ENCODE measurements at places on chromosomes 4 and X. TPM values are rescaled to one million over a fixed set of nuclear protein-coding genes. Genes with fewer than 3 reads are reported as not detected.

DNA sequence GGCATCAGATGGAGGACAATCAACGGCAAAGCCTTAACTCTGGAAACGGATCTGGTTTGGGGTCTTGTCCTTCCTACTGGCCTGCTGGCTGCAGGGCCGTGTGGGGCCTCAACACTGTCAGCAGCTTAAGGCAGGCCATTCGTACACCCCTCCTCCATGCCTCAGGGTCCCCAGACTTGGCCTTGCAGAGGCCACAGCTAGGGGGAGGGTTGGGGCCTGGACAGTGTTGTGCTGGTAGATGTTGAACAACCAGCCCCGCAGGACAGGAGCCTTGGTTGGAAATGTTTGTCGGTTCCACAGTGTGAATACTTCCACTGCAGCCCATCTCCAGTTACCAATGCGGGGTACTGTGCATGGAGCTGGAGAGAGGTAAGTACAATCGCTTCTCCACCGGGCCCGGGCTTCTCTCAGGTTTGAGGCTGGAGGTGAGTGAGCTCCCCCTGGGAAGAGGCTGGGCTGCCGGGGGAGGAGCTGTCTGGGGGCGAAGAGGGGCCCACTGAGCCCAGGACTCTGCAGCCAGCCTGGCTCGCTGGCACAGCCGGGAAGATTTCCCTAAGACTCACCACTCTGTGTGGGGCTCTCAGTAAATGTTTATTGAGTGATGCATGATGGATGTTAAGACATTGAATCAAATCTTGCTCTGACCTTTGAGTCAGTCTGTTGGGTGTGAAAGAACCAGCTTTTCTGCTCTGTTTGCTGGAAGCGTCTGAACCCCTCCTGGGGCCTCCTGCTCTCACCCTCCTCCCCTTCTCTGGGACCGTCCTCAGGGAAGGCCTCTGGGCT lies 19.7 kb upstream of the GPR78 start:
- H3K27me3 ChIP-seq, result no peaks in the 10 kb centered on the region
- no peaks in the 10 kb centered on the region for H3K36me3 ChIP-seq
- no peak overlapping the region for H3K4me3 ChIP-seq
- no peak for DNase-seq
- H3K4me1 ChIP-seq, result peaks cover 5% of the 10 kb centered on the region
- H3K27ac ChIP-seq, result no peak overlapping the region

The ARHGAP36 gene
- total RNA-seq, result not detected

- H3K4me1 ChIP-seq, result no peaks in the 10 kb centered on the region
- H3K27ac ChIP-seq, result no peak overlapping the region
- no peak for DNase-seq
Observed at GRCh38 chrX:112368371-112368770, 285.8 kb upstream of the TRPC5 start.

The HTR2C gene
- total RNA-seq, result not detected

The TCP11X2 gene
- not detected for total RNA-seq

DNA sequence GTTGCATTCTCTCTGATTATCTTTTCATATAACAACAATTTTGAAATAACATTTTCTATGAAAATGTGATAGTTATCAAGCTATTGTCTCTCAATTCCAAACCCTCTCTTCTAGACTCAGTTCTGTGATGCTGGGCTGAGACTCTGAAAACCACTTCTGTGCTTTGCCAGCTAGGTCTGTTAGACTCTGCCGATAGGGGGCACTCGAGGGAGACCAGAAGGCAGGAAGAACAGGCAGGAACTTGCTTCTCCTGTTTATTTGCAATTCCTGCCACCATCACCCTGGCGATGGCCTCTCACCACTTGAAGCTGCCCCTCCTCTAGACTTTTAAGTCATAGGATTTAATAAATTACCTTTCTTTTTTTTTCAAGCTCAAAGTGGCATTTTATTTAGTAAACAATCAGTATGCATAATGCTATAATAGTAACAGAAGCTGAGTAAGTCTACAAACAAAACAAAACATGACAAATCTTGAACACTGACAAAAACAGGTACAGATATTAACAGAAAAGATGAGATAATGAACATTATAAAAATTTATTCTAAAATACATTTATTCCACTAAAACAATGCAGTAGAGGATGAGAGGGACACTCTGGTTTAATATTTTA lies 49.7 kb downstream of the RASL11B start:
- H3K4me1 ChIP-seq, result peaks cover 25% of the 10 kb centered on the region
- no peaks in the 10 kb centered on the region for H3K27me3 ChIP-seq
- H3K4me3 ChIP-seq, result no peak overlapping the region
- no peak overlapping the region for H3K27ac ChIP-seq
- no peaks in the 10 kb centered on the region for H3K36me3 ChIP-seq

DNA sequence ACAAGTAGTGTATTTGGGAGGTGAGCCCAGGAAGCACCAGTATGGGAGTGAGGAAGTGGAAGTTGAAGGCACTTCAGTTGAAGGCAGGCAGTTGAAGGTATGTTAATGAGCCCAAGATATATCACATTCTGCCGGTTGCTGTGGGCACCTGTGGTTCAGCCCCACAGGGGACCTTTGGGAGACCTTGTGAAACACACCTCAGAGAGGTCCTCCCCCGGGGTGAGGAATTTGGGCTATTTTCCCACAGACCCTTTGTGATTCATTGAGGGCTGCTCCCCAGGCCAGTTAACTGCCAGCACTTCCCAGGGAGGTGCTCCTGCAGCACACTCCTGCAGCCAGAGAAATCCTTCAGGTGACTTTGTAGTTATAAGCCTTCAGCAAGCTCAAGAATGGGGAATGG lies 45.9 kb downstream of the PTCHD1 start:
- H3K27me3 ChIP-seq, result peaks cover 9% of the 10 kb centered on the region
- H3K27ac ChIP-seq, result no peak overlapping the region
- no peak overlapping the region for H3K4me3 ChIP-seq
- H3K36me3 ChIP-seq, result no peaks in the 10 kb centered on the region
- H3K4me1 ChIP-seq, result peaks cover 5% of the 10 kb centered on the region

DNA sequence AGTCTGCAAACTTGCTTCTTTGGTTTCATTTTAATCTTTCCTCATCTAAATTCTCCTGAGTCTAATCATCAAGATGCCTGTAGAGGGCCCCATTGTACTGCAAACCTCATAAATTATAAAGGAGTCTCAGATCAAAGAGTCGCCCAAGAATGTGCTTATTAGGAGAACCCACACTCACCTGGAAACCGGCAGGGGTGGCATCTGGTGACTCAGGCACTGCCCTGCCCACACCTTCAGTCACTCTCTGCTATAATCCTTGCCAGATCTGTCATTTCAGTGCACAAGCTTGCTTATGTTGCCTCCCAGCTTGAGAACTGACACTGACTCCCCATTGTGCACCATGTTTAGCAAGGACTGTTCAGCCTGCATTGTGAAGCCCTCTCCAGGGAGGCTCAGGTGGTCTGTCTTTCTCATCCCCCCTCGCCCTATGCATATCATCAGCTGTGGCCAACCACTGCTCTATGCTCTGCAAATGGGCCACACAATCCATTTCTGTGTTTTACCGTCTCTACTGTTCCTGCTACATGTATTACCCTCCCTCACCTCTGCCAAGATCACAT lies 12.4 kb downstream of the EPGN start:
- peaks cover 31% of the 10 kb centered on the region for H3K27me3 ChIP-seq
- no peaks in the 10 kb centered on the region for H3K36me3 ChIP-seq
- H3K4me1 ChIP-seq, result peaks cover 9% of the 10 kb centered on the region
- DNase-seq, result no peak
- H3K4me3 ChIP-seq, result no peak overlapping the region
- H3K27ac ChIP-seq, result no peak overlapping the region

- DNase-seq, result no peak
- peaks cover 3% of the 10 kb centered on the region for H3K36me3 ChIP-seq
- H3K27ac ChIP-seq, result no peak overlapping the region
- no peak overlapping the region for H3K4me3 ChIP-seq
- H3K27me3 ChIP-seq, result peaks cover 3% of the 10 kb centered on the region
- no peaks in the 10 kb centered on the region for H3K4me1 ChIP-seq
Observed at GRCh38 chr4:1099684-1100335, 13.6 kb downstream of the RNF212 start.

DNA sequence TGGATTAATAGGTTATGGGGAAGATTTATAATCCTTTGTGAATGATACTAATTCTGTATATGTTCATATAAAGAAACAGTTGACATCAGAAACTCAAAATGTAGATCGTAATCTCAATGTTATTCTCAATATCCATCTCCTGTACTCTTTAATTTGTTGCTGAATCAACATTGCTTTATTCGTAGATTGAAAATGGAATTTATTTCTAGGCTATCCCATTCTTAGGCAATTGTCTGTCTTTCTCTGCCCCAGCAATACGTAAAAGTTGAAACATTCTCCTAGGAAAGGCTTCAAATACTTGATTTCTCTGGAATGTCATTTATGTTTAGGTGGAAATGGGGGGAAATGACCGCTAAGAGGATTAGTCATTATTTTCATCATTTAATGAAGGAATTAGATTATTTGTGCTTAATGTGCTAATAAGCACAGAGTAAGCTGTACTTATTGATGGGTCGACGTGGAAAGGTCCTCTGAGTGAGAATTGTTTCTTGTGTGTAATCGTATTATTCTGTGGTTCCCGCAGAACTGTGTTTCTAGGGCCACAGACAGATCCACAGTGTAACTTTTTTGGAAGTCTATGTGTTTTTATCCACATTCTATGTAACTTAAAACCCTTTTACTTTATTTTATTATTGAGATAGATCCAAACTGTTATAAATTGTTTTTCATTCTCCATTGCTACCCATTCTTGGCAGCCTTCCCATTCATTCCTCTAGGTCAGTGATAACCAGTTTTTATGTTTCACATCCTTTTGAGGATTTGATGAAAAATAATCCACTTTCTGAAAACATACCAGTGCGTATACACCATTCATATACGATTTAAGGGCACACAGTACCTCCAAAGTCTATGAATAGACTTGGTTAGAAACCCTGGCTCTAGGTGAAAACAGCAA lies 262.9 kb downstream of the ARHGAP10 start:
- no peaks in the 10 kb centered on the region for H3K27me3 ChIP-seq
- H3K27ac ChIP-seq, result peak overlapping the region; percentile 25
- peaks cover 15% of the 10 kb centered on the region for H3K36me3 ChIP-seq
- no peak for DNase-seq

- H3K4me1 ChIP-seq, result peaks cover 25% of the 10 kb centered on the region
- H3K4me3 ChIP-seq, result no peak overlapping the region
- no peak overlapping the region for H3K27ac ChIP-seq
- no peaks in the 10 kb centered on the region for H3K36me3 ChIP-seq
Observed at GRCh38 chr4:127509155-127509554, 123.6 kb upstream of the INTU start.

DNA sequence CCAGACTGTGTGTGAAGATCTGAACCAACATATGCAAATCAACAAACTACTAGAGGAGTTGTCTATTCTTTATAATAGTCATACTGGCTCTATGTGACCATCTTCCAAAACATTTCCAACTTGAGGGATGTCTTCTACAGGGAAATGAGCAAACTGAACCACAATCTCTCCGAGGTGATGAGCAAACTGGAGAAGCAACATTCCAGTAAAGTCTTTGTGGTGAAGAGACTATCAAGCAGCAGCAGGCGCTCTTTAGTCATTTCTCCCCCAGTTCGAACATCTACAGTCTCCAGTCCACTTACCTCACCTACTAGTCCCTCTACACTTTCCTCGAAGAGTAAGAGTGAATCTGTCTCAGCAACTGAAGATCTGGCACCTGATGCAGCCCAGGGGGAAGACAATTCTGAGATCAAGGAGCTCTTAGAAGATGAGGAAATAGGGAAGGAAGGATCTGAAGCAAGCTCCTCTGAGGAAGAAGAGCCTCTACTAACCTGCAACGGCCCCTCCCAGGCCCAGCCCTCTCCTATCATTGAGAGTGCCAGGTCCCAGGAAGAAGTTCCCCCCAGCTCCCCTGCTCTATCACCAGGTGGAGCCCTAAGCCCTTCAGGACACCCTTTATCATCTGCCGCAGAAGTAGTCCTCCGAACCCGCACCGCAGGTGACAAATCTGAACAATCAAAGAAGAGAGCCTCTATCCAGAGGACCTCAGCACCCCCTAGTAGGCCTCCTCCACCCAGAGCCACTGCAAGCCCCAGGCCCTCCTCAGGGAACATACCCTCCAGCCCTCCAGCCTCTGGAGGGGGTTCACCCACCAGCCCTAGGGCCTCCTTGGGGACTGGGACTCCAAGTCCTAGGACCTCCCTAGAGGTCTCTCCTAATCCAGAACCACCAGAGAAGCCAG lies 98.1 kb downstream of the HNRNPD start:
- DNase-seq, result no peak
- H3K36me3 ChIP-seq, result no peaks in the 10 kb centered on the region
- no peaks in the 10 kb centered on the region for H3K4me1 ChIP-seq
- H3K4me3 ChIP-seq, result no peak overlapping the region
- no peak overlapping the region for H3K27ac ChIP-seq

The PDHA1 gene
- 129 TPM for total RNA-seq

- H3K4me3 ChIP-seq, result no peak overlapping the region
- no peaks in the 10 kb centered on the region for H3K27me3 ChIP-seq
- DNase-seq, result no peak
- peaks cover 52% of the 10 kb centered on the region for H3K4me1 ChIP-seq
Observed at GRCh38 chr4:158778156-158778711, 9.4 kb downstream of the FNIP2 start.

GRCh38 chrX:93673056-93673868 lies at the start of gene NAP1L3:
Gene NAP1L3 (minus strand): TSS chrX:93673578. CDS start chrX:93673304, 274 bp downstream.
- peak; percentile 91 for DNase-seq
- peaks cover 14% of the 10 kb centered on the region for H3K27me3 ChIP-seq
- H3K27ac ChIP-seq, result peak within 1 kb of the TSS; percentile 97
- H3K4me3 ChIP-seq, result peak within 1 kb of the TSS; percentile 99
- H3K36me3 ChIP-seq, result no peaks in the 10 kb centered on the region
- H3K4me1 ChIP-seq, result peaks cover 27% of the 10 kb centered on the region

GRCh38 chrX:15349046-15349445 lies 13.7 kb upstream of the PIGA start:
- H3K27me3 ChIP-seq, result peaks cover 4% of the 10 kb centered on the region
- no peak overlapping the region for H3K4me3 ChIP-seq
- H3K36me3 ChIP-seq, result no peaks in the 10 kb centered on the region
- DNase-seq, result no peak

The EDA2R gene
- total RNA-seq, result 4.2 TPM

The GPR119 gene
- total RNA-seq, result not detected

DNA sequence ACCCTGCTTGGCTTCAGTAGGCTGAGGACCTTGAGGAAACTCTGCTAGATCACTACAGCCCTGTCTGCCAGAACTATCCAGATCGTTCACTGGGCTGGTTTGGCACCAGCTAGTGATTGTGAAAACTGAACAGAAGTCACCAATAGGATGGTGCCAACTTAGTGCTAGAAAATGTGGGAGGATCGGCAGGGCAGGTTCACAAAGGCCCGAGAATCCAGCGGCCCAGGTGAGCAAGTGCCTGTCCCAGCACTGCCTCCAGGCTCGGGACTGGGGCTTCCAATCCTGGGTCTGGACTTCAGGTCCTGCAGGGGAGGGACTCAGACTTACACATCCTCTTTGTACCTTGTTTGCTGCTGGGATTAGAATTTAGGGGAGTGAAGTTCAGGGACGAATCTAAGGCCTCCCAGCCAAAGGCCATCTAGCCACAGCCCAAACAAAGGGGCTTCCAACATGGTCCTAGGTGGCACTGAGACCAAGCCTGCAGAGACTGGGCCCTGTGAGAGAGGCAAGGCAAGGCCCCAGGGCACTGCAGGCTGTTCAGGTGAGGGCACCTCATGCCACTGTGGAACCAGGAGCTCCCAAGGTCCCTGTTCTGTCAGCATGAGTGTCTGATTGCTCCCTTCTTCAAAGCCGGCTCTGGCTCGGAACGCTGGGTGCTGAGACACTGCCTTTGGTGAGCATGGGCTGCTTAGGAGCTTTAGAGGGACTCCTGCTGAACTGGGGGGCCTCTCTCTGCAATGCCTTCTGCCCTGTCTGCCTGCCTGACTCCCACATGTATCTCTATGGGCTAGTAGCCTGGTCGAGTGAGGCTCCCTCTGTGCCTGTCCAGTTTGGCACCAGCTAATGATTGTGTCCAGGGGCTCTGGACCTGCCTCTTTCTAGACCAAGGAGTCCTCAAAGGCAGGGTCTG lies 20.7 kb upstream of the ZNF185 start:
- no peak overlapping the region for H3K27ac ChIP-seq
- H3K36me3 ChIP-seq, result no peaks in the 10 kb centered on the region
- H3K4me3 ChIP-seq, result no peak overlapping the region
- no peaks in the 10 kb centered on the region for H3K4me1 ChIP-seq
- H3K27me3 ChIP-seq, result no peaks in the 10 kb centered on the region

All from chondrocyte (in vitro differentiated cells).